ENCODE measurements at places on chromosomes 6 and 20. TPM values are rescaled to one million over a fixed set of nuclear protein-coding genes. Genes with fewer than 3 reads are reported as not detected.

DNA sequence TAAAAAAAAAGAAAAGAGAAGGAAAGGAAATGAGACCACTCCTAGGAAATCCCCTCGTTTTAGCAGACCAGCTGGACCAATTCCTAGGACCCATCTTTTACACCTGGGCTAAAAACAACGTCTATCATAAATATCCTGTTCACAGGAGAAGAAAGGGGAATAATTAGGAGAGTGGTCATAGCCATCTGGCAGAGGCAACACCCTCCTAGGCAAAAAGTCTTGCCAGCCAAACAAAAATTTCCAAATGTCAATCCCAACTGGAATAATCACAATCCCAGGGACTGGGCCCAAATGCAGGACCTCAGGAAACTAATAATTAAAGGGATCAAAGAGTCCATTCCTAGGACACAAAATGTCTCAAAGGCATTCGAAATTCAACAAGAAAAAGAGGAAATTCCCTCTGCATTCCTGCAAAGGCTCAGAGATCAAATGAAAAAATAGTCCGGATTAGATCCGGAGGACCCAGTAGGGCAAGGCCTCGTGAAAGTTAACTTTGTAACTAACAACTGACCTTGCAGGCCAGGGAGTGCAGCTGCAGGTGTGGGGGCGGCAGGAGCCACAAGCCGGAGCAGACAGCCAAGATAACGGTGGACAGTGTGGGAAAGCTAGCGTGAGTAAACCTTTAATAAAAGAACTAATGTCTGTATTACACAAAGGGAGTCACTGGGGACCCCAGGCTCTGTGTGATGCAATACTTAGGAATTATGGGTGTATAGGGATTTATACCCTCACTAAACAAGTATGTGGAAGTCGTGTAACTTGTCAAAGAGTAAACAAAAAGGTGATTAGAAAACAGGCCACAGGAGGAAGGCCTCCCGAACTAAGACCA is 11.7 kb downstream of the LCA5 start:
- DNase-seq: peak; percentile 5

GRCh38 chr6:149913540-149914240 is 9.2 kb downstream of the RAET1G start:
- DNase-seq: no peak

DNA sequence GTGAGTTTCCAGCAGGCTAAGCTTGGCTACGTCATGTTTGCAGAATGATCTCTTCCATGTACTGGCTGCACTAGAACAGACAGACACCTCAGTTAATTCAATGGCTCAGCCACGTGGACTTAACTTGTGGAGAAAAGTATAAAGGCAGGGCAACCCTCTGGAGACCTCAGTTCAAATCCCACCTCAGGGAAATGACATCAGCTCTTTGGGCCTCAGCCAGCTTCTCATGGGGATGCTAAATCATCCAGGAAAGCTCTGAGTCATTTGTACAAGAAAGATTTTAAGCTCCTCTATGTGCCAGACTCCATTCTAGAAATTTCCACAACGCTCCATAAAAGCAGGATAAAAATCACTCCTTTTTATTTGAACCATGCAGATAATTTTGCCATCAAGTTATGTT is 128.5 kb upstream of the SALL4 start:
- DNase-seq: peak; percentile 90

- no peak for DNase-seq
Measured at GRCh38 chr20:57470666-57471495, 54.1 kb downstream of the CTCFL start.

GRCh38 chr6:8181951-8182845 is 79.8 kb upstream of the EEF1E1 start:
- DNase-seq: peak; percentile 30

DNA sequence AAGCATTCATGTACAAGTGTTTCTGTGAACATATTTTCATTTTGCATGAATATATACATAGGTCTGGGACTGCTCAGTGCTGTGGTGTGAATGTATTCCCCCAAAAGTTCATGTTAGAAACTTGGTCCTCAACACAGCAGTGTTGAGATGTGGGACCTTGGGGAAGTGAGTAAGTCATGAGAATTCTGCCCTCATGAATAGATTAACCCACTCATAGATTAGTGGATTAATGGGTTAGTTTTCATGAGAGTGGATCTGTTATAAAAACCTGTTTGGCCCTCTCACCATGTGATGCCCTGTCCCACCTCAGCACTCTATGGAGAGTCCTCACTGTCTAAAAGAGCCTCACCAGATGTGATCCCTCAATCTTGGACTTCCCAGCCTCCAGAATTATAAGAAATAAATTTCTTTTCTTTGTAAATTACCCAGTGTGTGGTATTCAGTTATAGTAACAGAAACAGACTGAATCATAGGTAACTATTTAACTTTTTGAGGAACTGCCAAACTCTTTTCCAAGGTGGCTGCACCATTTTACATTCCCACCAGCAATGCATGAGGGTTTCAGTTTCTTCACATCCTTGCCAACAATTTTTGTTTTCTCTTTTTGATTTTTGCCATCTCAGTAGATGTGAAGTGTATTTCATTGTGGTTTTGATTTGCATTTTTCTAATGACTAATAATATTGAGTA is 45.3 kb downstream of the QRSL1 start:
- no peak for DNase-seq

DNA sequence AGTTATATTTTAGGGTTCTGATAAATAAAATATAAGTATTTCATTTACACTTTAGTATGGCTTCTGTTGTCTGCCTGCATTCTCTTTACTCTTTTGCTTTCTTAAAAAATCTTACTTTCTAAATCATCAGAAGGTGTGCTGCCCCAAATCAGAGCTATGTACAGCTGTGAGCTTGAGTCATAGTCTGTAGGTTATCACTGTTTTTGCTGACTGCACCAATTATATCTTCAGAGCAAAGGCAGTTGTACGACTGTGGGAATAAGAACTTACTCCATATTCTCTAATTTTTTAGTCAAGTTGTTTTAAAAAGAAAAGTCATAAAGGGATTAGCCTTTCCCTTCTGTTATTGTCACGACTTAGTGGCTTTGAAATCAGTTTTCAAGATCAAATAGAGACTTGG is 1649.0 kb downstream of the HACE1 start:
- no peak for DNase-seq

DNA sequence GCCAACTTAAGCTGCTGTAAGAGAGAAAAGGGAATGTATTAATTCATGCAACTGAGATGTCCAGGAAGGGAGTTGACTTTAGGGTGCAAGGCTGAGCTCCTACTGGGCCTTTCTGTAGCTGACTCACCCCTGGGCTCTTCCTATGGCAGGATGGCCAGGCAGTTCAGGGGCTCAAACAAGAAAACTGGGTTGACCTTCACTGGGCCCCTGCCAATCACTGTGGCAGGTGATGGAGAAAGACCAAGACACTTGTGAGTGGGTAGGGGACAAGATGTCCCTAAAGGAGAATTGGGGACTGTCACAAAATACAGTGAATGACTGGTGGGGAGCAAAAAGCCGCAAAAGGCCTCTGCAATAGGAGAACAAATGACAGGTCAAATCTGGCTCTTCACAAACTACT is 21.5 kb upstream of the RALGAPA2 start:
- DNase-seq: no peak

GRCh38 chr20:16760431-16761304 is 12.5 kb downstream of the OTOR start:
- no peak for DNase-seq

TRPC4AP gene
- 120 TPM for total RNA-seq

DNA sequence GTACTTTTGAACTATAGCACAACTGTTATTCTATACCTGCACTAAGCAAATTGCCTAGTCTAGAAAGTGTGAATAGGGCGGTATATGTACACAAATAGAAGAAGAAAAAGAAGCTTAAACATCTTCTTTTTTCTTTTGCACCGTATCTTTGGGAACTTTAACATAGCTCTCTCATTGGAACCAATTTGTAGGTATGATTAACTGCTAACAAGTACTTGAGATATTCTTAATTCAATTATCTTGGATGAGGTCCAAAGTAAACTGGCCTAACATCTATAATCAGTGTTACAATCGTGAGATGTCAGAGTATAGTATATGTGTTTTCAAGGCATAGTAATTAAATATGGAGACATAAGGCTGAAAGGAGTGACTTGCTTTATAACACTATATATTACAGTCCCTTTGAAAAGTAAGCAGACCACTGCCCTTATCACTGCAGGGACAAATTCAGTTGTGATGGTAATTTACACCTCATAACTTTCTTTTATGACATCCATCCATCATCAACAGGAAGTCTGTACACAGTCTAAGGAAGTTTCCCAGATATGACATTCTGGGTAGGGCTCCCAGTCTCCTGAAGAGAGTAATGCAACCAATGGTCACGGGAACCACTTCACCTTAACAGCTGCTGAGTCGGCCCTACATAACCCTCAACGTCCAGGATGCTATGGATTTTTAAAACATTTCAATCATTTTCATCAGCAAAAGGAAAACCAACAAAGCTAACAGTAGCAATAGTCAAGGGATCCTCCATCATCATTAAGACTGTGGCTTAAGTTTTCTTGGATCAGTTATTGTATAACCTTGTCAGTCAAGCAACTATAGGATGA is 37.6 kb downstream of the NKAIN2 start:
- no peak for DNase-seq

DNA sequence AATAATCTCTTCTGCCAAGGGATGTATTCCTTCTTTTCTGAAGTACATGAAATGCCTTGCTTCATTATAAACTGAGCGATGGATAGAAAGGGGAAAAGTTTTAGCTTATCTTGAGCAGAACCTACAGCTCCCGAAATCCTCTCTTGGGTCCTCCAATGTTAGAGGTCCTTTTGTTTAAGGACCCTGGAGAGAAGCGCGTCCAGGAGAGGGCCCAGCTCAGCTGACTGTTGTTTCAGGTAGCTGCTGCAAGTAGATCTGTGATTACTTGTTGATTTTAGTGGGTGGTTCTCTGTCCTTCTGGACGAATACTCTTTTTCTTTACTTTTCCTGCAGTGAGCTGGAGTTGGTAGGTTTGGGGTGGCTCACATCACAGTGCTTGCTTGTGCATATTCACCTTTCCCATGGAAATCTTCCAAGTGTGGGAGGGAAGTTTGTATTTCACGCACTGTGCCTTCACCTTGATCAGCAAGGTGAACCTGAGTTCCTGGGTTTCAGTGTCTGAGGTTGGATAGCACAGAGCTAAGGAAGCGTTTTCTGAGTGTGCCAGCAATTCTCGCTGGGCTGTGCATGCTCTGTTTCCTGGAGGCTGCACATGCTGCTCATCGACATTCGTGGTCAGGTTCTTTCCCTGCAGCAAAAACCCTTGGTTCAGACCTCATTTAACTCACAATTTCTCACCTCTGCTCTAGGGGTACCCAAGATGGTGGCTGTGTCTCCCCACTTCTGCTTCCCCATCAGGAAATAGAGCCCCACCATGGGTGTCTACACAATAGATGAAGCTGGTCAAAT is 176.3 kb downstream of the JARID2 start:
- no peak for DNase-seq

DNA sequence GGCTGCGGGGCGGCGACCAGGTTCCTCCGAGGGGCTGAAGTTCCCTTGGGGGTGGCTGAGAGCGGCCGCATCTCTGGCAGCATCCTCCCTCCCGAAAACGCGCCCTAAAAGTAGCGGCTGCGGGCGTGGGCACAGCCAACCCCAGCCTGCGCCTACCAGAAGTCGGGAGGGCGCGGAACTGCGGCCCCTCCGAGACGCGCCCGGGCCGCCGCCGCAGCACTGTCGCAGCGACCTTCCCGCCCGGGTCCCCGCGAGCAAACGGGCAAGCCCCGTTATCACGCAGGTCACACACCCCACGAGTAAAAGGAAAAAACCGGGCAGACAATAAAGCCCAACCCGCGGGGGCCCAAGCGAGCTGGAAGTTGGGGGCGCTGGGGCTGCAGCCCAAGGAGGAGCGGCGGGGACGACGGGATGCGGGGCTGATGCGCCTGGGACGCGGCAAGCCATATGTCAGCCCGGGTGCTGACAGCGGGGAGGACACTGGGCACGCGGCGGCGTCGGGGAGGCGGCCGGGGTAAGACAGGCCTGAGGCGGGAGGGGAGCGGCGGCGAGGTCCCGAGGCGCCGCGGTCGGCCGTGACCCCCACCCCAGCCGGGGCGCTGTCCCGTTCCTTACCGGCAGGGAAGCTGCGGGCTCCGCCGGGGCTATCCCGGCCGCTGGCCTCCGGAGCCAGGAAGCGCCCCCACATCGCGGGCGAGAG is 659 bp downstream of the CEP85L start:
- DNase-seq: no peak

- DNase-seq: no peak
Measured at GRCh38 chr6:129032602-129033001, 149.7 kb downstream of the LAMA2 start.

CBLN4 gene
- not detected for total RNA-seq

DNA sequence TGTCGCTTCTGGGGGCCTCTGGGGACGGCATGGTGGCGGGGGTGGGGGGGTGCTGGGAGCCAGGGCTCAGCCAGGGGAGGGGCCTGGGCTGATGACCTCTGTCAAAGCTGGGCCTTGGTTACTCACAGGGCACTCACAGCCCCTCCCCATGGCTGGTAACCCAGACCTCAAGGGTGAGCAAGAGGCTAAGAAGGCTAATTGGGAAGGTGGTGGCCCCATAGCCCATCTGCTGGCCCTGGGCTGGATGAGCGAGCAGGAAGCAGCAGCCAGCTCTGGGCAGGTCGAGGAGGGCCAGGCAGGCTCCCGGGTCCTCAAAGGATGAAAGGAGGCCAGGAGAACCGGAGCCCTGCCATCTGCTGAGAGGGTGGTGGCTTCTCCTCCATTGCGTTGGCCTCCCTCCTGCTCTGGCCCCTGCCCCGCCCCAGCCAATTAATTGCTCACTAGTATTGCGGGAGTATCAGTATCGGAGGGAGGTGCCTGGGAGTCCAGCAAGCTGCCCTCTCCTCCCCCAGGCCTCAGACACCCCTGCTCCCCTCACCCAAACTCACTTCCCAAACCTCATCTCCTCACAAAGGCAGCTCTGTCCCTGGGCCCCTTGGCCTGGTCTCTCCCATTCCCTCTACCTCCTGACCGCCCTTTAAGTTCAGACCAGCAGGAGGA is 1.0 kb upstream of the CDSN start:
- no peak for DNase-seq

DNA sequence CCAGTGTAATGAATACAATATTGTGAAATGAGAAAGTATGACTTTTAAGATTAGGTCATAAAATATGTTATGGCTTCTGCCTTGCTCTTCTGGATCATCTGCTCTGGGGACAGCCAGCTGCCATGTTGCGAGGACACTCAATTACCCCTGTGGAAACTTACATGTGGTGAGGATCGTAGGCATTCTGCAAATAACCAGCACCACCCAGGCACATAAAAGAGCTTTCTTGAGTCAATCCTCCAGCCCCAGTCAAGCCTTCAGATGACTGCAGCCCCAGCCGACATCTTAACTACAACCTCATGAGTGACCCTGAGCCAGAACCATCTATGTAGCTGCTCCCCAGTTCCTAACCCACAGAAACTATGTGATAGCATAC is 4.5 kb upstream of the RBCK1 start:
- no peak for DNase-seq
